ENCODE measurements at places on chromosomes 13 and 19.

DNA sequence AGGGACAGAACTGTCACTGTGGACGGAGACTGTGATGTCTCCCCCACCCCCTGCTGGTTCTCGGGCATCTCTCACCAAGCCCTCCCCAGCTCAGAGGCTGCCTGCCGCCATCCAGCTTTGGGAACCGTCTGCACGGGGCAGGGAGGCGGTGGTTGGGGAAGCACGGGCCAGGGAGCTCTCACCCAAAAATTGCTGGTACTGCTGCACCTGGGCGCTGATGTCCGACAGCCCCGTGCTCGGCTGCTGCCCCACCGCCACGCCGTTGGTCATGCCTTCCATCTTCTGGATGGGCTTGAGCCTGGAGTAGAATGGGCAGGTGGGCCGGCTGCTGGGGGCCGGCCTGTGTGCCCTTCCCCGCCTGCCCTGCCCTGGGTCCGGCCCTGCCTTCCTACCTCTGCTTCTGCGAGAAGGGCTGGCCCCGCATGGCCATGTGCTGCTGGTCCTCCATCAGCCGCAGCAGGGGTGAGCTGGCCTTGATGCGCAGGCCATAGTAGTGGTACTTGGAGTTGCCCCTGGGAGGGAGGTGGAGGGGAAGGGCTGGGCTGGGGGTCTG, 16.1 kb downstream of the DCAF15 start:
- DNase-seq, result no peak

- no peak for DNase-seq
These were observed 94.3 kb downstream of the INSR start for GRCh38 chr19:7199613-7200533.

DNA sequence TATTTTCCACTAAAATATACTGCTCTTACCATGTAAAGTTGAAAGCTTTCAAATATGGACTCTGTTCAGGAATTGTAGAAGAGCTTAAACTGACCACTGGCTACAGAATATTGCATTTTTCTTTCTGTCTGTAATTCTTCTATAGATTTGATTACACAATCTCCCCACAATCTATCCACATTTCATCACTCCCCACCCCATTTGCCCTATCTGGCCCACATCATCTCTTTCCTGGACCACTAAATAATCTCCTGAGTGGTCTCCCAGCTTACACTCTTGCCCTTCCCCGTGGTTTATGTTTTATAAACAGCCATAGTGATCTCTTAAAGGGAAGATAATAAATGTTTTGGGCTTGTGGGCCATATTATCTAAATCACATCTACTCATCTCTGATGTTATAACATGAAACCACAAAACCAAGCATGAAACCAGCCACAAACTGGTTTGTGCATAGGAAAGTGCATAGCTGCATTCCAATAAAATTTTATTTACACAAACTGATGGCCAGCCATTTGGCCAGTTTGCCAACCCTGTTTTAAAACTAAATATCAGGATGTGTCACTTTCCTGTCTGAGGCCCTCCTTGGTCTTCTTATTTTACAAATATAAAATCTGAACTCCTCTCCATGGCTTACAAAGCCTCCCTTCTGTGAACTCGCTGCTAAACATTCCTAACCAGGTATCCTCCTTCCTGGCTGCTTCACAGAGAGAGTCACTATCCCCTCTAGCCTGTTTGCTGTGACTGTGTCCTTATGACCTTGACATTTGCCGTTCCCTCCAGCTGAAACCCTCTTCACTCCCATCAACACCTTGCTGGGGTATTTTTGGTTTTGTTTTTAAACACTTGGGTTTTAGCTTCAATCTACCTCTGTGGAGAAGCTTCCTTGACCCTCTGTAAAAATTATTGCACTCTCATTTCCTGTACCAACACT, 500.9 kb downstream of the GPC6 start:
- no peak for DNase-seq

GRCh38 chr13:93244141-93244917, 17.7 kb downstream of the GPC6 start:
- peak; percentile 18 for DNase-seq

- peak; percentile 23 for DNase-seq
These were observed 148.0 kb downstream of the SIPA1L3 start for GRCh38 chr19:38055010-38055409.

- DNase-seq, result no peak
These were observed 44.2 kb downstream of the PCDH8 start for GRCh38 chr13:52804202-52804641.

GRCh38 chr19:13012690-13013608, 17.7 kb downstream of the NFIX start:
- DNase-seq, result peak; percentile 74

GRCh38 chr19:54199401-54199800, 1.3 kb upstream of the RPS9 start:
- DNase-seq, result no peak

GRCh38 chr13:46636451-46636850, 83.5 kb downstream of the LRCH1 start:
- no peak for DNase-seq

DNA sequence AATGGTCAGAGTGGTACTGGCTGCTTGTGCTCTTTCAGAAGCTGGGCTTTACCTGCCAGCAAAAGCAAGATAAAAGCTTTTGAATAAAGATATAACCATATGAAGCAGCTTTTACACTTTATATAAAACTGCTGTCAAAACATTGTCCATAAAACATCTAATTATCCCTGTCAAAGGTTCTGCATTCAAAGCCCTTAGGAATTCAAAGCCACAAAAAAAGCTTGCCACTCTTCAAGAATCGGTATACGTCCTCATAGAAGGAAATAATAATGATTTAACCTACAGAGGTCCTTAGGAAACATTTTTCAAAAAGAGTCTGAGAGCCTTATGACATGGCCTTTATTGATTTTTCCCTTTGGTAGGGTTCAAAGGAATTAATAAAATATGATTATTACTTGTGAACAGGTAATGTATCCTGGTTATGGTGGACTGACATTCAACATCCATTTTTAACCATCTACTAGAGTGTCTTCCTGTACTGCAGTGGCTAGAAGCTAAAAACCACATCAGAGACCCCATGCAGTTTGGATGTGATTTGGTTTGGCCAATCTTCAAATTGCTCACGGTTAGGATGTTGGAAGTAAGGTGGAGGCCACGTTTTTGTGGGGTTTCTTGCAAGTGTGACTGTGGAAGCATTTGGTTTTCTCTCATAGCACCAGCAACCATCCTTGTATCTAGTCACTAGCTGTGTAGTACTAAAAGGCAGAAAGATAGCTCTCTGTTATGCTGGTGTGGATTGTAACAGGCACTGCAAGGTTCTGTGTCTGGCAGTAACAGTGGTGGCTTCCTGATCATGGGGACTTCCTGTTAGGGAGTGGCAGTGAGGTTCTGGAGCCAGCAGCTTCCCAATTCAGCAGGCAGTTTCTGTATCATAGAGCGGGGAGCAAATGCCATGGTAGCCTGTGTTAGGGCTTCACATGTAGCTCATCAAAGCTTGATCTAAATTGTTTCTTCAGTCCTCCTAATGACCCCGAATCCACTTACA, 441.5 kb downstream of the DIAPH3 start:
- no peak for DNase-seq

DNA sequence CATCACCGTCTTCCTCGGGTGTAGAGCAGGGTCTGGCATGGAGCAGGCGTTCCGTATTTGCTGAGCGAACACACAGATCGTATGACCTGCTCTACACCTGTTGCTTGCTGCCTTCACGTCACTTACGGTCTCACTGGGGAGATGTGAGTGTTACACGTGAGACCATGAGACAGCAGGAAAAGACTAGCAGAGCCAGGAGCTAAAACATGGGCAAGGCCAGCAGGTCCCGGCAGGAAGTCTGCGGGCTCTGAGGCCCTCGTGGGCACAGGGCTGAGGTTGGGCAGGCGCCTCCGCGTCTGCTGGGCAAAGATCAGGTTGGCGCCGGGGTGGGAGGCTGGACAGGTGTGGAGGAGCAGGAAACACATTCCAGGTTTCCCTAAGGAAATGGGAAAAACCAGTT, 19.7 kb upstream of the GTF3A start:
- no peak for DNase-seq

GRCh38 chr19:10088949-10089554, 2.9 kb downstream of the SHFL start:
- no peak for DNase-seq

DNA sequence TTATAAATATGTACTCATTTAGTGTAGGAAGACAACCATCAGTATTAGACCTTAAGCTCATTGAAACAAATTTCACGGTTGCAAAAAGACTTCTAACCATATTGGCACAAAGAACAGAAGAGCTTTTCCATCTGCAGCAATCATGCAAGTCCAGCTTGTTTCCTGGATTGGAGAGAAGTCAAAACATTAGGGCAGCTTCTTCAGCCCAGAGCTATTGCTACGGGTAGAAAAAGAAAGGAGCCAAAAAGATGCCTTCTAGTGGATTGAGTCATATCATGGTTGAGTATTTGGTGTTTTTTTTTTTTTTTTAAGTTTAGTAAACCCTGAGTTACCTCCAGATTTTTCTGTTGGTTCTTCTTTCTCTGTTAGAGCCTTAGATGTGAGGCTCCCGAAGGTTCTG, 99.8 kb downstream of the WDFY2 start:
- DNase-seq, result no peak
